Stimulated activated CD8-positive, alpha-beta memory T cell treated with anti-CD3 and anti-CD28 coated beads, Interleukin-4, amount 100 ng/mL, for 24 hours (primary cell): ENCODE measurements at places on chromosomes 13 and 19.
A peak's percentile ranks its signal among the peaks of the same experiment; 100 is the strongest.

DNA sequence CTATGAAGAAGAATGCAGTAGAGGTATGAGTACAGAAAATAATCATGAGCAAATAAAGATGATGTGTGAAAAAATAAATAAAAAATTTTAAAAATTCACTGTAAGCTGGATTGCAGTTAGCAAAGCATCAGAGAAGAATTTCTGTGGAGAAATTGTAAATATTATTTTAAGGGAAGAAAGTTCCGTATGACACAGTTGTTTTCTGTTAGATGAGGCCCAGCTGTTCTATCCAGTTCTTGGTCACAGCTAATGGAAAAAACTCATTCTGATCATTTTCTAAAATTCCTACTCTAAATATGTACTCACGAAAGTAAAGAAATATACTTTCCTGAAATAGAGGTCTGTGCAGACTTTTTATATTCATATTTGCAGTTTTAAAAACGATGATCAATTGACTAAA is 578.8 kb downstream of the DCT start:
- no peak for DNase-seq

GRCh38 chr13:65915195-65915594 is 1314.9 kb downstream of the PCDH9 start:
- DNase-seq, result no peak

DNA sequence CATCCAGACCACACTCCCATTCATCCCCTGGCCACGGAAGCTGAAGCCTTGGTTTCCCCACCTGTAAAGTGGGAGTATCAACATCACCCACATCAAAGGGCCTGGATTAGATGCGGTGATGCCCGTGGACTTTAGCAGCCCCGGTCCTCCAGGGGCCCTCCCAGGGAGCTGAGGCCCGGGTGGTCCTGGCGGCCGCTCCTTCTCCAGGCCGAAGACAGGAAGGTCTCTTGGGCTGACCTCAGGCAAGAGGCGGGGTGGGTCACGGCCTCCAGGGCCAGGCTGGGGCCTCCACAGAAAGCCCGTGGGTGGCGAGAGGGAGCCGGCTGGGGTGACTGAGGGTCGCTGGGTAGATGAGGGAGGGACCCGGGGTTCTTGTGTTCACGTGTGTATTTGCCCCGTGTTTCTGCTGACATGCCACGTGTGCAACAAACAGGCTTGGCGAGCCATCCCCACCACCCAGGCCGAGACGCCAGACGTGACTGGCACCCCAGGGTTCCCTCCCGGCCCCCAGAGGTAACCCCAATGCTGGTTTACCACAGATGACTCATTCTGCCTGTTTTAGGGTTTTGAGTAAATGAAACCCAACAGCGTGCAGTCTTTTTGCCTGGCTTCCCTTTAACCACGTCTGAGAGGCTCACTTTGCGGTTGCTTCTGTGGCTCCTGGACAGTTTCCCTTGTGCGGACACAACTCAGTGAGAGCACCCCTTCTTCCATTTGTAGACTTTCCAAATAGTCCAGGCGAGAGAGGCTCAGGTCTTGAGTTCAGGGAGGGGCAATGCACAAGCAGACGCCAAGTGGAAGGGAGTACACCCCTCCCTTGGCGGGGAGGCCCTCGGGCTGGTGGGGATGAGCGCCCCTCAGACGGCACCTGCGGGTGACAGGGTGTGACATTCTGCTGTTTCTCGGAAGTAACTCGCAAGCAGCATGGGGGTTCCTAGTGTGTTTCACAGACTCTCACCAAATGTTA is 42.9 kb downstream of the C13orf46 start:
- peak; percentile 56 for DNase-seq

- no peak for DNase-seq
Observed at GRCh38 chr13:29402166-29402636, 193.3 kb downstream of the SLC7A1 start.

DNA sequence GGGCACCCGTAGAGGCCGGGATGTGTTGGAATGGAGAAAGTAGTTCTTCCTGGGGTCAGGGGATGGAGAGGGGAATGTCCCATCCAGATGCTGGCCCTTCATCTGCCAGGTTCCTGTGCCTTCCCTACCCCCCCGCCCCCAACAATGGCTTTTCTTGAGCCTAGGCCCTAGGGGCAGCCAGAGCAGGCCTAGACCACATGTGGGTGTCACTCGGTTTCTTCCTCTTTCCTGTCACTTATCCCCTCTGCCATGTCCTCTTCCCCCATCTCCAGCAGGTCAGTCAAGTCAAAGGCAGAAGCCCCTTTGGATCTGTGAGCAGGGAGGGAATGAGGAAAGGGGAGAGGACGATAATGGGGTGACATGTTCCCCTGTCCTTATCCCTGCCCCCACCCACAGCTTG is 36.4 kb downstream of the LYL1 start:
- no peak for DNase-seq

- no peak for DNase-seq
Observed at GRCh38 chr13:113592571-113592970, 8.0 kb downstream of the TFDP1 start.

- no peak for DNase-seq
Observed at GRCh38 chr13:106145997-106146864, 389.2 kb downstream of the EFNB2 start.

GRCh38 chr13:38661010-38661675 is 25.7 kb upstream of the FREM2 start:
- no peak for DNase-seq

DNA sequence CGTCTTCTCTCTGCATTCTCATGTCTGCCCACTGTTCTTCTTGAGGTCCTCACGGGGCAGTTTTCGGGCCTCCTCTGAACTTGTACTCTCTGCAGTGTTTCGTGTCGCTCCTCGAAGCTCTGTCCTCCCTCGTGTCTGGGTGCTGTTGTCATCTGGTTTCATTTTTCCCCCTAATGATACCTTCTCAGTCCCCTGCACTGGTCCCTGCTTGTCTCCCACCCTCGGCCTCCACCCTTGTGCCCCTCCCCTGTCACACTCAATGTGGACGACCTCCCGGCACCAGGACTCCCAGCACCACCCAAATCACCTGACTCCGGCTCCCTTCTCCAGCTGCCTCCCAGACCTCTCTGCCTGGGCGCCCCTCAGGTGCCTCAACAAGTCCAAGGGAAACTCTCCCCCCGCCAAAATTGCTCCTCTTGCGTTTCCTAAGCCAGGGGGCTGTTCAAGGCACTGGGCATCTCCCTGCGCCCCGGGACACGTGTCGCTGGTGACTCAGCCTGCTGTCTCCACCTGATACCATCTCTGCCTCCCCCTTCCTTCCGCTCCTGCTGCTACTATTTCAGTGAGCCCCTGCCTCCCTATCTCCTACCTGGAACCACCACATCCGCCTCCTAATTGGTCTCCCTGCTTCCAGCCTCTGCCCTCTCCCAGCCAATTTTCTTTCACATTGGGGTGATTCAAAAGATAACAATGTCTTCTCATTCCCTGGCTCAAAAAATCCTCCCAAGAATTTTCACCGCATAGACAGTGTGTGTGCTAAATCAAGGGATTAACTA is 49.5 kb downstream of the RFX2 start:
- peak; percentile 19 for DNase-seq
